ENCODE measurements at places on chromosomes 7 and 10. TPM values are rescaled to one million over a fixed set of nuclear protein-coding genes. Genes with fewer than 3 reads are reported as not detected.

C7orf33 gene
- total RNA-seq: not detected

CRHR2 gene
- total RNA-seq: 0.64 TPM

BAG3 gene
- total RNA-seq: 24.5 TPM

BHLHA15 gene
- total RNA-seq: 0.41 TPM

MPP7 gene
- total RNA-seq: 9.1 TPM

AKR1C3 gene
- total RNA-seq: 25.2 TPM

PTPN20 gene
- 3.6 TPM for total RNA-seq

CALHM3 gene
- total RNA-seq: not detected

FFAR4 gene
- 0.23 TPM for total RNA-seq

ANKRD2 gene
- 1.6 TPM for total RNA-seq

NRG3 gene
- total RNA-seq: 6.1 TPM

TET1 gene
- 16.5 TPM for total RNA-seq

GIMAP1 gene
- 2.6 TPM for total RNA-seq

VPS26A gene
- total RNA-seq: 36.6 TPM

DRGX gene
- total RNA-seq: not detected

ERVW-1 gene
- not detected for total RNA-seq

MRLN gene
- 26.3 TPM for total RNA-seq

NOC3L gene
- total RNA-seq: 16.6 TPM

SPDYE3 gene
- total RNA-seq: not detected

PTER gene
- 12.7 TPM for total RNA-seq

KIF11 gene
- 12.0 TPM for total RNA-seq

CPA4 gene
- 0.41 TPM for total RNA-seq

HOGA1 gene
- total RNA-seq: 26.2 TPM

TMEM270 gene
- not detected for total RNA-seq

MYL10 gene
- total RNA-seq: 8.8 TPM

RAB11FIP2 gene
- total RNA-seq: 44.7 TPM

SMARCD3 gene
- 50.2 TPM for total RNA-seq

OR2A42 gene
- 0.06 TPM for total RNA-seq

LRRC4 gene
- total RNA-seq: 3.4 TPM

ZPBP gene
- 0.88 TPM for total RNA-seq

SCIN gene
- 110 TPM for total RNA-seq

RNF32 gene
- total RNA-seq: 1.1 TPM
